ENCODE measurements at places on chromosomes 4 and X. TPM values are rescaled to one million over a fixed set of nuclear protein-coding genes. Genes with fewer than 3 reads are reported as not detected.

UGT2B15 gene
- total RNA-seq, result 0.20 TPM

- DNase-seq, result no peak
Measured at GRCh38 chrX:131861088-131861787, 161.9 kb upstream of the STK26 start.

- DNase-seq, result no peak
Measured at GRCh38 chr4:110357521-110357920, 118.4 kb upstream of the ENPEP start.

RAB39B gene
- 5.5 TPM for total RNA-seq

DNA sequence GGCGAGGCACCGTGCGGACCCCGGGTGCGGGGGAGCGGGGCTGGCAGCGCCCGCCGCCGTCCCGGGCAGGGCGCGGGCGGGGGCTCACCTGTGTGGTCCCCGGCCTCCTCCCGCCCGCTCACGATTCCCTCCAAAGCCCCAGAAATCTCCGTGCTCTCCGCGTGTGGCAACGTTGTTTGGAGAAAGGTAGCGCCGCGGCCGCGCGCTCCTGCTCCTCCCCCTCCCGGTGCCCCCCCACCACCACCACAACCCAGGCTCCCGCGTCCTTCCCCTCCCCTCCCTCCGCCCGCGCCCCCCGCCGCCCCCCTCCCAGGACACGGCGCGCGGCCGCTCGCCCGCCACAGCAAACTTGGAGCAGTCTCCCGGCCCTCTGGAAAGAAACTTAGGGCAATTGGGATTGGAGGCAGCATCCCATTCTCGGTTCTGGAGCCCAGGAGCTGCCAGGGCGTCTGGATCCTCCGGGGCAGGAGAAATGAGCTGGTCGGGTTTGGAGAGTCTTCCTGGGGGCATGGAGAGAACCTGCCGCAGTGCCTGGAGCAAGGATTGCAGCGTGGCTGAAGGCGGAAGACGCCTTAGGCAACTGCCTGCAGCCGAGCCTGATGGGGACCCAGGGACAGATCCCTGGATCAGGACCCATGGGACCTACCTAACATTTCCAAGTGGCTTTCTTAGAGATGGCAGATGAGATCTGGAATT, 855 bp downstream of the KLF3 start:
- peak; percentile 48 for DNase-seq

HPSE gene
- 6.6 TPM for total RNA-seq

- no peak for DNase-seq
Measured at GRCh38 chrX:153999359-154000037, 20.2 kb downstream of the IRAK1 start.

DNA sequence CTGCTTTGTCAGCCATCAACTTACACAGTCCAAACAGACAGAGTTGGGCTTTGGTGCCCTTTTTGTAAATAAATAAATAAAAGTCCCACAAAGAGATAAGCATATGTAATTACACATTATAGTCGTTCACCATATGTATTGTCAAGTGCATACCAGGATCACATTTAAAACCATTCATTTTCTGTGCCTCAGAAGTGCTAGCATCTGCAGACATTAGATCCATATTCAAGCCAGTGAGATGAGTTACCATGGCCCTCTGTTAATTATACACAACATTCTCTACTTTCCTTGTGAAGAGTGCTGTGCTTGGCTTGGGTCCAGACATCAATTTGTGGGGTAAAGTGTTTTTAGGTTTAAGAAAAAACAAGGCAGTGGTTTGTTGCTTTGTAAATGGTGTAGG, 76.8 kb downstream of the ENOX2 start:
- DNase-seq, result no peak

GRCh38 chr4:62490635-62491034, 1290.5 kb downstream of the ADGRL3 start:
- DNase-seq, result no peak

GRCh38 chr4:123777373-123777772, 380.8 kb downstream of the SPRY1 start:
- DNase-seq, result no peak

S100P gene
- 0.70 TPM for total RNA-seq

DNA sequence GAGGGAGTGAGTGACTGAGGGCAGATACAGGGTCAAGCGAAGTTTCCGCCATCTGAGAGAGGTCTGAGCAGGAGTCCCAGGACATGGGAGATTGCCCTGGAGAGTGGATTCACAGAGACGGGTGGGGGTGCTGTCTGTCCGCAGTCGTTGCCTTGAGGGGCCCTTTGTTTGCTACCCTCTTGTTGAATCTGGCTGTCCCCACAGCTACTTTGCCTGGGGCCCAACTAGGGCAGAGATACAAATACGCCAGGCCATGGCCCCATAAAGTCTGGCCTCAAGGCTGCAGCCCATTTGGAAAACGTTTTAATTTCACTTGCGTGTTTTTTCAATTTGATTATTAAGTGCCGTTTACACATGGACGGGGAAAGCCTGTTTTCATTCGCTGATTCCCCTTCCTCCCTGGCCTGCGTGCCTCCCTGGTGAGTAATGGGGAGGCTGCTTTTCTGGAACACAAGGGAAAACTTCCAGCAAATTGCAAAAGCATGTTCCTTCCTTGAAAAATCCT, 134.4 kb downstream of the SMIM20 start:
- no peak for DNase-seq

SOX3 gene
- not detected for total RNA-seq

DNA sequence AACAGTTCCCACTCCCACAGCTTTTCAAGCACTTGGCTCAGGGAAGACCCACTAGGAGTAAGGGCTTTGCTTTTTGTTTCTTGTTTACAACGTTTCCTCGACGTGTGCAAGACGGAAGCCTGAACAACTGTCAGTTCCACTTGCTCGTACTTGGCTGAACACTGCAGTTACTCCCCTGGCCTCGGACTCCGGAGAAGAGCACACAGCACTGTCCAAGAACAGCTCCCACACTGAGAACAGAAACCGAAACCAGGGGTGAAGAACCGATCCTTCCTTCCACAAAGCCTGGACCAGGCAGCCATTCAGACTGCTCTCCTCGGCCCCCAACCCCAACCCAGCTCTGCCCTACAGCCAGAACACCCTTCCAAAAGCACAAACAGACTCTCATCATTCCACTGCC, 25.5 kb downstream of the IRF2 start:
- DNase-seq, result no peak

TNIP3 gene
- 2.0 TPM for total RNA-seq

DNA sequence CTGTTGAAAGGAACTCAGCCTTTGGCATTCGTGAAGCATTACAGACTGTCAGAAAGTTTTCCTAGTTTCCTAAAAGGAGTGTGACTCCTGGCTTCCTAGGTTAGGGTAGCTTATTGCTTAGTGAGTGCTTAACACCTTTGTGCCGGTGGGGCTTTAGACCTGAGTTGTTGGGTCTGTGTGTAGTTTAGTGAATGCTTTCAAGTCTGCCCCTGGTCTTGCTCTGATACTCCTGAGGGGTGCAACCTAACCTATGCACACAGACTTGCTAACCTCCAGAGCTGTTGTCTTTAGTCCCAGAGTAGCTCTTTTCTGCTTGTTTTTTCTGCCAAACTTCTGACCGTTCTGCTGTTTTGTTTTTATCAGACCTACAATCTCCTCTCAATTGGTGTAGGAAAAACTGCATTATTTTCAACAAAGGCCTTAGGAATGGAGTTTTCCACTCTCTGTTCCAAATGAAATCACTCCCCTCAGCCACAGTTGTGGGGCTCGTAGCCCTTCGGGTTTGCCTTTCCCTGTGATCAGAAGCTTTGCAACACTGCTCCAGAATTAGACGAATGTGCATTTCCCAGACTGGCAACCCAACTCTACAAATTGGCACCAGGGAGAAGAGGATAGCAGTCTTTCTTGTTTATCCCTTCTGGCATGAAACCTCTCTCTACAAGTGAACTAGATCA, 1399.1 kb upstream of the PCDH7 start:
- DNase-seq, result no peak

- DNase-seq, result no peak
Measured at GRCh38 chr4:88477229-88477860, 20.4 kb downstream of the HERC5 start.

DNA sequence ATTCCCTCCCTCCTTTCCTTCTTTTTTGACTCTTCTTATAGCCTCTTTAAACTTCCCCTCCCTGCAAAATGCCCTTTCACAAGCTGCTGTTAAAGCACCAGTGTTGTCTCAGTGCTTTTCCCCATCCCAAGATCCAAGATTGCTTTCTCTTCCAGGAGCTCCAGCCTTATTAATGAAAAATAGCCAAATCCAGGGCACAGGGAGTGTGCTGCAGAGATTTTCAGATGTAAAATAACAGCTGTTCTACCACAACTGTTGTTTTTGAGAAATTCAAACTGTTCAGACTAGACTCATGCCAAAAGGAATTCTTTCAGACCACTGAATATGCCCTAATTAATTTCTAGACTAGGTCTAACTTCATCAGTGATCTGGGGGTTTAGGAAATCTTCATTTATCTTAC, 47.0 kb upstream of the GPC3 start:
- DNase-seq, result no peak

DNA sequence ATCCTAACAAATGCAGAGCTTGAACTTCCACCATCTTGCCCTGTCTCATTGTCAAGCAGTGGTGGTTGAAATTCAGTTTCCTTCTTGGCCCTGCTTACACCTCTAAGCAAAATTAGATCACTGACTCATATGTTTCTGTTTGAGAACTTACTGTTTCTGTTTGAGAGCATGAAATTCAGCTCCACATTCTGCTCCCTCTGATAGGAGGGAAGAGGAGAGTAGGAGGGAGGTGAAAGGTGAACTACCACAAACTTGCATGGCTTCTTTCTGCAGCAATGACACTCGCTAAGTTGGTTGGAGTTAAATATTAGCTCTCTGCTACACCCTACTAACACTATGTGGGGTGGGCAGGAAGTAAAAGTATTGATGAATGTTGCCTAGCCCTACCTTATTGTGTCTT, 117.8 kb upstream of the EDA2R start:
- DNase-seq, result no peak

GRCh38 chr4:8283631-8284121, 14.1 kb downstream of the HTRA3 start:
- no peak for DNase-seq

GRCh38 chr4:96766359-96766758, 926.5 kb downstream of the PDHA2 start:
- DNase-seq, result no peak

BCOR gene
- total RNA-seq, result 45.5 TPM

DNA sequence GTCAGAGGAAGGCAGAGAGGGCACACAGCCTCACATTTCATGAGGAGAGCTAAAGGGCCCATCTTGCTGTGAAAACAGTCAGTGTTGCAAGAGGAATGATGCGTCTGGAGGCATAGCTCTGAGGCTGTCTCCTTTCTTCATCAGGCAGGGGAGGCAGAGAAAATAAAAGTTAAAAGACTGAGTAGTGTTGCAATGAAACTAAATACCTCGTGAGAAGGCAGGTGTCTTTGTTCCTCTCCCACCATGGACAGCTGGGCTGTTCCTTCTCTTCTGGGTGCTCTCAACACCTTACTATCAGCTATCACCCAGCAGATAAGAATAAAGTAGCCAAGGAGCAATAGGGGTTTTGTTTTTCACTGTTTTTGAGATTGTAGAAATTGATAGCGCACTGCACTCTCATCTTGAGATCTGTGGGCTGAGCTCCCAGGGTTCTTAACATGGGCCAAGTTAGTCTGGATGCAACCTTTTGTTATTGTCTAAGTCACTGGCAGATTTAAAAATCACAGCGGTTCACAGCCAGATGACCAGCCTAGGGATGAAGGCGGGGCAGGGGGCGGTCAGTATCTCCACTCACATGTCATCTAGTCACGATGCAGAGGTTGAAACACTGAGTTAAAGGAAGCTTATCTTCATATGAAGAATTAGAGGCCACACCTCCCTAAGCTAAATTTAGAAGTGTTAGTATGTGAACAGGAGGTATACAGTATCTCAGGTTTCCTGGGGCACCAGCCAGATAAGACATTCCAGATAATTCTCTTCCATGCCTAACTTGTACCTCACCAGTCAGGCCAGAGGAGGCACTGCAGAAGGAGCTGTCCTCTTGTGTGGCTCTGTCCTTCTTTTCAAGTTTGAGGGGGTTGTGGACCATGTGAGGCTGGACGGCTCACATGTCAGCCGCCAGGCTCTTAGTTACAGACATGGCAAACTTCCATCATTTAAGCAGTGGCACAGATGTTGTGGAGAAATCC, 36.9 kb downstream of the PARM1 start:
- no peak for DNase-seq

DNA sequence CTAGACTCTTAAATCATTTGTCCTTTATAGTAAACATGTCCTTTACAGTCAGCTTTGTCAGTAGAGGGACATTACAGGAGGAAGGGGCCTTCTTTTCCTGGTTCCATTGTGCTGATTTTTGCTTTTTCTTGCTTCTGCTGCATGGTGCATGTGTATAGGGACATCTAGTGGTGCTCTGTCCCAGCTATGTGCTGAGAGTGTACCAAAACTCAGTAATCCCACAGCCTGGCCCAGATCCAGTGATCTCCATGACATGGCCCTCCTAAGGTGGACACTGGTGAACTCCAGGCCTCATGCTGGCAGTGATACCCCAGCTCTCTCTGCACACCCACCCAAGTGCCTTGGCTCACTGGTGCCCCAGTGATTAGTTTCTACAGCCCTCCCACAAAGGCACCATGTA, 45.2 kb downstream of the MAGEB17 start:
- no peak for DNase-seq

DNA sequence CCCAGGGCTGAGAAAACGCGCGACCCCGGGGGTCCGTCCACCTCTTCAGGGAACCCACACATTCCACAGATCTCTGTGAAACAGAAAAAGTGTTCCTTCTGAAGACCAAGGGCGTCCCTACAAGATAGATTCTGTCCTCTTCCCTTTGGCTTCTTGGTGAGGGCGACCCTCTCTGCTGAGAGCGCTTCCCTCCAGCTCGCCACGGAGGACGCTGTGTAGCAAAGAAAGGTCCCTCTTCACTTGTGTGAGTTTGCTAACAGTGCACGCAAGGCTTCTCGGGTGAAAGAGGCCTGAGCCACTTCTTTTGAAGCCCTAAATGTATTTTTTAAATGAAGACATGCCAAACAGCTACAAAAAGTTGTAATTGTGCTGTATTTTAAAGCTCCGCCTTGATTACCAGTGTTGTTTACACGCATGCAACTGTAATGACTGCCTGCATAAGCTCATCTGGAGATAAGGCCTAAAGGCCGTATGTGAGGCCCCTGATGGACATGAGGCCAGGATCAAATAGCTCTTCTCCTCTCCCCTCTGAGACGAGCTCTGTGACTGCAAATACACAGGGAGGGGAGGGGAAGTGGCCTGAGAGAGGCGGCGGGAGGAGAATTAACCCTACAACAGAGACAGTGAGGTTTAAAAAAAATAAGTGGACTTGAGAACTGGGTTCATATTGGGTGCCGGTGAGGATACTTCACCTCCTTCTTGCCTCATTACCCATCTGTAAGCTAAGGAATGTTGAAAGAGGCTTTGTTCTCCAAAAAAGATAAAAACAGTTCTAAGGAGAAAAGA, 95.5 kb downstream of the SOWAHB start:
- no peak for DNase-seq

GRCh38 chr4:109389369-109390114, 44.1 kb upstream of the SEC24B start:
- DNase-seq, result no peak

PRRG3 gene
- total RNA-seq, result not detected
